ENCODE measurements at places on chromosomes 6 and 20.

DNA sequence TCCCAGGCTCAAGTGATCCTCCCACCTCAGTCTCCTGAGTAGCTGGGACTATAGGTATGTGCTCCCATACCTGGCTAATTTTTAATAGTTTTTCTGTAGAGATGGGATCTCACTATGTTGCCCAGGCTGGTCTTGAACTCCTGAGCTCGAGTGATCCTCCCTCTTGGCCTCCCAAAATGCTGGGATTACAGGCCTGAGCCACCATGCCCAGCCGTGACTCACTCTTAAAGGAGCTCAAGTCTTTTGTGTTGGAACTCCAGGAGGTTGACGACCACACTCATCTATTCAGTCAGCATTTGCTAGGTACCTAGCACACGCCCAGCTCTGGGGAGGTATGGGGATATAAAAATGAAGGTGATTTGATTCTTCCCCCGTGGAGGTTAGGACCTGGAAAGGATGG, 62.8 kb downstream of the UTRN start:
- DNase-seq: no peak

GRCh38 chr20:63497138-63497945, 1.5 kb downstream of the EEF1A2 start:
- no peak for DNase-seq

DNA sequence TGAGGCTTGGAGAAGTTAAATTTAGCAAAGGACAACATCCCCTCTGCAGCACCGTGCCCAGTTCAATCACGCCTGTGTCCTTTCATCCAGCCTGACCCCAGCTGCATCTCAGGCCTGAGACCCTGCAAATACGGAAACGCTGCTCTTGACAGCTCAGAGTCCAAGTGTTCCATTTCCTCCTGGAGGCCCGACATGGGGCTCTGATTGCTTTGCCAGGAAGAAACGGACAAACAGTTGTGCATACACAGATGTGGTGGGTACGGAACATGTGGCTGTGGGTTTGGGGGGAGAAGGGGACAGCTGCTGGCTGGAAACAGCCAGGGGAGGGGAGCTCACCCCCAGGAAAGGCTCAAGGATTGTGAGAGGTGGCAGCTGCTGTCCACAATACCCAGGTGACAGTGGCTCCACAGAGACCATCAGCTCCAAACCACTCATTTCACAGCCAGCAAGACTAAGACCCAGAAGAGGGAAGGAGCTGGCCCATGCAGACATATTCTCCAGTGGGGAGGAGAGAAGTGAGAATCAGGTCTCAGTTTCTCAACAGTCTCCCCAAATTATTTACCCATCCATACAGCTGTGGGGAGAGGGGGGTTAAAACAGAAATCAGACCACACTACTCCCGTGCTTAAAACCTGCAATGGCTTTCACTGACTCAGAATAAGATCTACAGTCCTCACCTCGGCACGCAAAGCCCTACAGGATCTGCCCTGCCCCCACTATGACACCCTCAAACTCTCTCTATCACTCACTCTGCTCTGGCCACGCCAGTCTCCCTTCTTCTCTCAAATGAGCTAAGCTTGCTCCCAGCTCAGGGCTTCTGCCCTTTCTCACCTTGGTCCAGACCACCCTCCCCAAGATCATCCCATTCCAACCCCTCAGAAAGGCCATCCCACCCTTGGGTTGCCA, 89.1 kb downstream of the PREX1 start:
- DNase-seq: no peak

DNA sequence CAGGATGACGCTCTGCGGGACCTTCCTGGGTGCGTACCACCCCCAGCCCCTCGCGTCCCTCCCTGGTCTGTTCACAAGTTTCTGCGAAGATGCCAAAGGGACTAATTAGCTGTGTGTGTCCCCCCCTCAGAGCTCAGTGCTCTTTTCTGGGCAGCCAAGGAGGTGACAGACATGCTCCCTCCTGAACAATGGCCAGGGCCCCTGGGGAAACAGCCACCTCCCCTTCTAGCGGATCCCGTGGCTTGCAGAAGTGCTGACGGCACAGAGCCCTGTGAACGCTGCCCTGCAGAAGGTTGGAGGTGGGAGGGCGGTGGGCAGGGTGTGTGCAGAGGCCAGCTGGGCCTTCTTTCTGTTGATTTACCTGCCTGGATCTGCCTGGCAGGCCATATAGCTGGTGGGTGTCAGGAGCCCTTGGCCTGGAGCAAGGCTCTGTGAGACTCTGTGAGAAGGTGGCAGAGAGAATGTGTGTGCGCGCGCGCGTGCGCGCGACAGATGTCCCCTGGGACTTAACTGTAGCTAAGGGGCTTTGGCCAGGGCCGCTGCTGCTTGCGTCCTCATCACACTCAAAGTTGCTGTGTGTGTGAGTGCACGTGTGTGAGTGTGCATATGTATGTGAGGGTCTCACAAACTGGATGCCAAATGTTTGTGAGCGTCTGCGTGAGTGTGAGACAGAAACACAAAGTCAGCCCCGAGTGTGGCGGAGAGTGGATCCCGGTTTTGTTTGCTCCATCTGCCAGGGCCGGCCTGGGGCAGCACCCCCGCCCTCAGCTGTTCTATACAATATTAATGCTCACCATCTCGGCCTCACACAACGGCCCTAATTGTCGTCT, 3.5 kb upstream of the MYT1 start:
- no peak for DNase-seq

DNA sequence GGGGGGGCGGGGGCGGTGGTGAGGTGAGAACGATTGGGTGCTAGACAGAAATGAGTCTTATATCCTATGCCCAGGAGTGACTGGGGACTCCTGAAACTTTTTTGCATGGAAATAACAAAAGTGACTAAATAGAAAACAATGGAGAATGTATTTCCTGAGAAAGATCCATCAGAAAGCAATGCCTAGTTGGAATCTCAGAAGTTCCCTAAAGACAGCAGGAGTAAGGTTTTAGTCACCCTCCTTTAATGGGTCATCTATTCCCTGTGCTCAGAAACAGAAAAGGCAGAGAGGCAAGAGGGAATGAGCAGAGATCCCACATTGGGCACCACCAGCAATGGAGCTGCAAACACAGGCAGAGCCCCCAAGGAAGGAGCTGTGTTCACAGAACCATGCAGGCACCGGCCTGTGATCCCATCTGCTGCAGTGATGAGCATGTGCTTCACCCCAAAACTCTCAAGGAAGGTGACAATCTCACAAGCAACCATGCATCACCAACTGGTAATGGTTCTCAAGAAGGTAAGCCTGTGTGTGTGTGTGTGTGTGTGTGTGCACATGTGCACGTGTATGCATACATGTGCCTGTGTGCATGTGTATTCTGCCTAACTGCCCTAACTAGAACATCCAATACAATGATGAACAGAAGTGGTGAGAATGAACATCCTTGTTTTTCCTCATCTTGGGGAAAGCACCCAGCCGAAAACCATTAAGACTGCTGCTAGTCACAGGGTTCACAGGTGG, 168.4 kb downstream of the WDR27 start:
- DNase-seq: no peak

- DNase-seq: no peak
Measured at GRCh38 chr20:58623579-58624473, 27.3 kb upstream of the STX16 start.

DNA sequence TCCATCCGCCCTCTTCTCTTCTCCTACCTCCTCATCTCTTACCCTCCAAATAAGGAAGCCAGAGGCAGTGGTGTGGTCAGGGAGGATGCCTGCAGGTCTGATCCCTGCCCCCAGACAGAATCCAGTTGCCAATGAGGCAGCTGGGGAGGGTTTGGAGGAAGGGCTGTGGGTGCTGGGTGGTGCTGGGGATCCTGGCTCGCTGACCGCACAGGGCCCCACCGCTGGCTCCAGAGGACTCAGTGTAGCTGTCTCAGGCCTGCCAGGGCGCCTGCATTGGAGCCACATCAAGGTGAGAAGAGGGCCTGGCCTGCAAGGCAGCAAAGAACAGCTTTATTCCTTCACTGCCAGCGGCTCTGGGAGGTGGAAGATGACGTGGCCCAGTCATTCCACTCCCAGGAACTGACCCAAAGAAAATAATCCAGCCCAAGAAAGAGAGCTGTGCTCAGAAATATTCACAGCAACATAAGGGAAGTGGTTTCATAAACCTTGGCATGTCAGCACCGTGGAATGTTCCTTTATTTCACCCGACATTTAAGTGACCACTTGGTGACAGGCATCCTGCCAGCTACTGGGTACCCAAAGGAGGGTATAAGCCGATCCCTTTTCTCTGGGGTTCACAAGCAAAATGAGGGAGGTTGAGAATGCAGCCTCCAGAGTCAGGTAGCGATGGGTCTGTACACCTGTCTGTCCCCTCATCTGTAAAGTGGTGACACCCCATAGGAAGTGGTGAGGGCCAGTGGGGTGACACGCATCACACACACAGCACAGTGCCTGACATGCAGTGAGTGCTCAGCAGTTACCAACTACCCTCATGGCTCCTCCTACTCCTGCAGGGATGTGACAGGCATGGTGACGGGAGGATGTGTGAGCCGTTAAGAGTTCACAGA, 125.1 kb downstream of the SNX5 start:
- no peak for DNase-seq

DNA sequence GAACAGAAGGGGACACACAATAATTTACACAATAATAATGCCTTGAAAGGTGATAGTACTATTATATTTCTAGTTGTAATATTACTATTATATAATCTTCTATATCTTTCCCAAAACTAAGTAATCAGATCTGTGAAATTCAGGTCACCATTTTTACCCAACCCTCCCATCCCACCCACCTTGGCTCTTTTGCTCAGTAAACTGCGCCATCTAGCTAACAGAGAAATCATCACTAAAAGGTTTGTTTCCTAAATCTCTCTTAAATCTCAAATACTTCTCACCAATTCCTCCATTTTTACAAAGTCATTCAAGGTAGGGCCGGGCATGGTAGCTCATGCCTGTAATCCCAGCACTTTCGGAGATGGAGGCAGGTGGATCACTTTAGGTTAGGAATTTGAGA, 83.4 kb downstream of the CDK19 start:
- no peak for DNase-seq

- DNase-seq: no peak
Measured at GRCh38 chr20:50799890-50800550, 5.2 kb downstream of the BCAS4 start.

- no peak for DNase-seq
Measured at GRCh38 chr6:34150766-34151165, 4.9 kb upstream of the GRM4 start.

DNA sequence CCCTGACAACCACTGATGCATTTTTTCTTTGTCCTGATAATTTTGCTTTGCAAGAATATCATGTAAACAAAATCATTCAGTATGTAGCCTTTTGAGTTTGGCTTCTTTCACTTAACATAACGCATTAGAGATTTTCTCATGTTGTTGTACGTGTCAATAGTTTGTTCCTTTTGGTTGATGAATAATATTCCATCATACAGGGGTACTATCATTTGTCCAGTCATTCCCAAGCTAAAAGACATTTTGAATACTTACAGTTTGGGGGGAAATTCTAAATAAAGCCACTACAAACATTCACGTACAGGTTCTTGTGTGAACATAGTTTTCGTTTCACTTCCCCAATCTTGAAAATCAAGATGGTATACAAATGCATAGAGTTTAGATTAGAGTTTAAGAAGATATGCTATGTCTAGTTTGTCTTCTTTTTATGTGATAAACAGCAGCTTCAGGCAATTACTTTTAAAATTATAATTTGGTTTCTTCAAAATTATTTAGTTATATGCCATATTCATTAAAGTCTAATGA, 5.2 kb downstream of the HAO1 start:
- no peak for DNase-seq

DNA sequence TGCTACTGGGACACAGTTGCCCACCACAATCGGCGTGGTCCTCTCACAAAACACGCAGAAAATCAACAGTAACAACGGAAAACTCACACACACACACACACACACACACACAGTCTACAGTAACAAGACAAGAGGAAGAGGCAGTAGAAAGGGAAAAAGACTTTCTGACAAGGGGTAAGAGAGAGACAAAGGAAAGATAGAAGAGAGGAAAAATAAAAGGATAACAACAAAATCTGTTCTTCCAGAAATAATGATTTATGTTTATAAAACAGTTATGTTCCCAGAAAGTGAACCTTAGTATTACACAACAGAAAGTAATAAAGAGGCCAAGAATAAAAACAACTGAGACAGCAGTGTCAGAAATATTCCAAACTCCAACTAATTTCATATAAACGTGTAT, 2.9 kb downstream of the RANBP9 start:
- DNase-seq: no peak

GRCh38 chr20:6397115-6397514, 274.3 kb upstream of the FERMT1 start:
- DNase-seq: peak; percentile 12

DNA sequence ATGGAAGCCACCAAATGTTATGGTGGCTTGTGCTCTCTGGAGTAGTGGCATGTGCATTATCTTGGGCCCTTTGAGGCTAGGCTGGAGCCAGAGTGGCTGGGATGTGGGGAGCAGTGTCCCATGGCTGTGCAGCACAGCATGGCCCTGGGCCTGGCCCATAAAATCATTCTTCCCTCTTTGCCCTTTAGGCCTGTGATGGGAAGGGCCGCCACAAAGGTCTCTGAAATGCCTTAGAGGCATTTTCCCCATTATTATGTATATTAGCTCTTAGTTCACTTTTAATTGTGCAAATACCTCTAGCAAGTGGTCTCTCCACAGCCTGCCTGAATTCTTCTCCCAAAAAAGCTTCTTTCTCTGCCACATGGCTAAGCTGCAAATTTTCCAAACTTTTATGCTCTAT, 297.3 kb upstream of the IRAK1BP1 start:
- DNase-seq: no peak

- no peak for DNase-seq
Measured at GRCh38 chr20:53221731-53222130, 249.6 kb downstream of the TSHZ2 start.

- DNase-seq: peak; percentile 47
Measured at GRCh38 chr20:37901654-37902503, 1.0 kb upstream of the VSTM2L start.

DNA sequence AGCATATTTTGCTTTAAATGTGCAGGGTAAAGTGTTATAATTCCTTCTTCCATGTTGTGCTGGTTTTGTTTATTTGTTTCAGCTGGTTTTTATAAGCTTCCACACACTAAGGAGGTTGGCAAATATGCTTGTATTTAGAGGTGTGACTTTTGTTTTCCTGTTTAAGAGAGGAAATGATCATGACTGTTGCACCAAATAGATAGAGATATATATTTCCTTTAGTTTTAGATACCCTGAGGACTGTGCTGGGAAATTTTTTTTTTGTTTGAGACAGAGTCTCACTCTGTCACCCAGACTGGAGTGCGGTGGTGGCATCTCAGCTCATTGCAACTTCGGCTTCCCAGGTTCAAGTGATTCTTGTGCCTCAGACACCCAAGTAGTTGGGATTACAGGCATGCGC, 5.8 kb downstream of the TBPL1 start:
- DNase-seq: no peak

- DNase-seq: no peak
Measured at GRCh38 chr6:69883551-69883950, 17.2 kb downstream of the COL19A1 start.

Data from NCI-H2029 (cell line).